ENCODE measurements at places on chromosomes 2 and 18. TPM values are rescaled to one million over a fixed set of nuclear protein-coding genes. Genes with fewer than 3 reads are reported as not detected.

The DAW1 gene
- not detected for total RNA-seq

The HOXD1 gene
- total RNA-seq, result 4.6 TPM

The IL37 gene
- total RNA-seq, result not detected

The DYNAP gene
- total RNA-seq, result not detected

The CD8B2 gene
- not detected for total RNA-seq

The ST6GAL2 gene
- total RNA-seq, result 0.63 TPM

The NMUR1 gene
- total RNA-seq, result not detected

The ANKRD29 gene
- total RNA-seq, result 2.0 TPM

The FOXD4L1 gene
- total RNA-seq, result not detected

All from dermis microvascular lymphatic vessel endothelial cell (primary cell).